Hippocampal formation (tissue), 2 donors: ENCODE measurements at places on chromosomes 3 and 15.

DNA sequence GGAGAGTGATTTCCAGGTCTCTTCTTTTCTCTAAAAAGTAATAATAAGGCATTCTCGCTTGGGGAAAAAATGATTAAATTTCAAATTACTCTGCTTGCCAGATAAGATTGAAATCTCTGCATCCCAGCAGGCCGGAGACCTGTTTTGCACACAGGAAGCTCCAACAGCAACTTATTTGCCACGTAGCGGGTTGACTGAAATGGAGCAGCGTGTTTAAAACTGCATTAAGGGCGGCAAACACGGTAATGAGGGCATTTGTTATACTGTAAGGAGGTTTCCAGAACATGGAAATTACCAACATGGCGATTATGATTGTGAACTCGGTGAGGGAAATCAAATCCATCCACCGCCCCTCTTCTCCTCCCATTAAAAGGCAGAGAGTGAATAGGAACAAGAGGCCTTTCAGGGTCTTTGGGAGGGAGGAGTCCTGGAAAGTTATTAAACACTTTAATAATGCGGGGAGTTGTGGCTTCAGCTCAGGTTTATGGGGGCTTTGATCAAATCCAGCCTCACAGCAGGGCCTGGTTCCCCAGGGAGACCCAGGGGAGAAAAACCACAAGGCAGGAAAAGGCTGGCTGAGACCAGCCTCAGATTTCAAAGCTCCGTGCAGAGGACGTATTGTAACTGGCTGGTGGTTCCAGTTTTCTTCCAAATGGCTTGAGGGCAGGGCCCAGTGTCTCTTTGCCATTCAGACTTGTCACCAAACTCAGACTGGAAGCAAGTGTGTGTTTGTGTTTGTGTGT is 242.3 kb downstream of the TLE3 start:
- DNase-seq, result no peak

GRCh38 chr3:48233542-48233941 is 7.4 kb upstream of the ZNF589 start:
- no peak for DNase-seq

DNA sequence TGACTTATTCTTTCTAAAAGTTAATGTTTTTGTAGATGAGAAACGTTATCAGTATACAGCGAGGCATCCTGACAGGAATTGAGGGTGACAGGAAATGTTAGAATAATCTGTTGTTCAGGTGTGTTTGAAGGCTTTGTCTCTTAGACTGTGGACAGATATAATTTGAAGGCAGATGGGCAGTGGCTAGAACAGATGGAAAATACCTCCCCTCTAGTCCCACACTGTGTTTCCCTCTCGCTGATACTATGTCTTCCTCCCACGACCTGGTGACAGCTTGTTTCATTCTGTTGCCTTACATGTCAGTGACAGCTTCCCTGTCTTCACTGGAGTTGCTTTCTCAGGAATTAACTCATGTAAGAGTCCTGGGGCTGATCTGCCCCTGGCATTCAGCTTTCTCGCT is 125.3 kb downstream of the MYRIP start:
- DNase-seq, result no peak

DNA sequence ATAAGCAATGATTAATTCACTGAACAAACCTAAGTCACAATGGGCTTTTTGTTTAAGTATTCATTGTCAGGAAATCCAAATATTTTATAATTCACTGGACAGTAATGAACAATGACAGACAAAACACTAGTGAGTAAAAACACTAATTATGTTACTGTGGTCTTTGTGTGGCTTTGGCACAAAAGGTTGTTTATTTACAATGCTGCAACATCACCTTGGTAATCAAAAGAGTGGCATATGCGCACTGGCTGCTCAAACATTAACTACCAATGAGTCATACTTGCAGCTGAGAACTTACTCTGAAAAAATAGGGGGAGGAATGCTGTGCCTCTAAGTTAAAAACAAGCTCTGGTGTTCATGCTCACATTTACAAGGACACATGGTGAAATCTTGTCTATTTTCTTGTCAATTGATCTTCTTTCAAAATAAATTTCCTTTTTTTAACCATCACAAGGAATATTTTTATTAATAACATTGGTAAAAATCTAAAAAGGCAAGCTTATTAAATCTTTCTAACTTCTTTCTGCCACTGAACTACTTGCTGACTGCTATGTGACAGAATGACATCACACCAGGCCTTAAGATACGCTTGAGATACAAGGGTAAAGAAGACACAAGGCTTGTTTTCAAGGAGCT is 85.2 kb upstream of the PPIB start:
- DNase-seq, result no peak

- DNase-seq, result peak; percentile 49
These were observed 336.7 kb upstream of the IGF1R start for GRCh38 chr15:98311566-98312188.

- no peak for DNase-seq
These were observed 766.5 kb downstream of the NTRK3 start for GRCh38 chr15:87489902-87490665.
